Cardiac fibroblast (primary cell): ENCODE measurements at places on chromosomes 4 and X.

- no peak for DNase-seq
Observed at GRCh38 chr4:4824232-4824631, 35.2 kb upstream of the MSX1 start.

DNA sequence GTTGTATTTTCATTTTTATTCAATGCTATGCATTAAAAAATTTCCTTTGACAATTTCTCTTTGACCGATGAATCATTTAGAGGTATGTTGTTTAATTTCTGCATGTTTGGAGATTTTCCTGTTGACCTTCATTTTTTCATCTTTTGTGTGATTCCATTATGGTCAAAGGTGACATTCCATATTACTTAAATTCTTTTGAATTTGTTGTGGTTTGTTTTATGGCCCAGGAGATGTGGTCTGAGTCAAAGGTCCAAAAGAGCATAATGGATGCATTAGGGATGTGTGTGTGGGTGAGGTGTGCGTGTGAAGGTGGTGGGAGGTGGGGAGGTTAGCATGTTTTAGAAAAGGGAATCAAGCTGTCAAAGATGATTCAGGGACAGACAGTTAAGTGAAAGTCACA lies 76.0 kb upstream of the GIMD1 start:
- peak; percentile 54 for DNase-seq

DNA sequence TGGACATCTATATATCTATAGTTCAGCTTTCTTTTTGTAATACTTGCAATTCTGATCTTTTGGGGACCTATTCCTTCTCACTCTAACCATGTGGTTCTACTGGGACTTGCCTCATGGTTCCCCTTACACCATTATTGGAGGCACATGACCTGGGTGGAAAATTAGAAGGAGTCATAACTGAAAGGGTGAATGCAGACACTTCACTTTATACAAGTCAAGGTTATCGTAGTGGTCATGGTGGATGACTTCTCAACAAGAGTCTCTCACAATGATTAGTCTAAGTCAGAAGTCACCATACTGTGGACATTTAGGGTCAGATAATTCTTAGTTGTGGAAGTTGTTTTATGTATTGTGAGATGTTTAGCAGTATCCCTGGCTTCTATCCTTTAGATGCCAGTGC lies 10.5 kb upstream of the EIF4E start:
- DNase-seq: no peak

- peak; percentile 28 for DNase-seq
Observed at GRCh38 chr4:158884280-158884679, 115.5 kb downstream of the FNIP2 start.

DNA sequence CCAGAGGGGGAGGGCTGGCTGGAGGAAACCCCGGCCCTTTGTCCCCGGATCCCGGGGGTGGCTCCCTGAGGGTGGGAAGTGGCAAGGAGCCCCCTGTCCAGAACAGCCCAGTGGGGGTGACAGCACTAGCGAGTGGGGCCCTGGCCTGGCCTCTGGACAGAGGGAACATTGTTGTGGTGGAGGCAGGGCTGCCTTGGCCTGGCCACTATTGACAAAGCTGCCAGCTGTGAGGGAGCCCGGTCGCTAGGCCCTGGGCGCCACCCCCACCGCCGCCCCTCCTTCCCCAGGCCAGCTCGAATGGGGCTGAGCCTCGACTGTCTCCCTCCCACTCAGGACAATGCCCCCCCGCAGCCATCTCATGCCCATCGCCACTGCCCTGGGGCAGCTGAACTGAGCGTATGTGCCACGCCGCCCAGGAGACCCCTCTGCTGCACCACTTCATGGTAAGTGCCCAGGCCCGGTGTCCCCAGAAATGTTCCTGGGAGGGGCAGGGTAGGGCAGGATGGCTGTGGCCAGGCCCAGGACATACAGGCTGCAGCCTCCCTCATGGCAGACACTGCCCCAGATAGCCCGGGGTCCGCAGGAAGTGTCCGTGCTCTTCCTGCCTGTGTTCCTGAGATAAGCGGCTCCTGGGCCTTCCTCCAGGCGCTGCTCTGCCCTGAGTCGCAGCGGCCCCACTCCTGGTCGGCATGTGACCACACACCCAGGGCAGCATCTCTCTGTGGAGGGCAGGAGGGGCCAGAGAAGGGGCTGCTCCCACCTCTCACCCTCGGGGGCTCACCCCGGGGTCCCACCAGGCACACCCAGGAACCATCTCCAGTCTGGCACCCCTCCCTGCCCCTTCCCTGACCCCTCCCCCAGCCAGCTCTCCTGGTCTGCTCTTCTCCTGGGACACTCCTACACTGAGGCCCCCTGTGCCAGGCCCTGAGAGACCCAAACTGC lies 1.4 kb downstream of the PLXNB3 start:
- peak; percentile 21 for DNase-seq

DNA sequence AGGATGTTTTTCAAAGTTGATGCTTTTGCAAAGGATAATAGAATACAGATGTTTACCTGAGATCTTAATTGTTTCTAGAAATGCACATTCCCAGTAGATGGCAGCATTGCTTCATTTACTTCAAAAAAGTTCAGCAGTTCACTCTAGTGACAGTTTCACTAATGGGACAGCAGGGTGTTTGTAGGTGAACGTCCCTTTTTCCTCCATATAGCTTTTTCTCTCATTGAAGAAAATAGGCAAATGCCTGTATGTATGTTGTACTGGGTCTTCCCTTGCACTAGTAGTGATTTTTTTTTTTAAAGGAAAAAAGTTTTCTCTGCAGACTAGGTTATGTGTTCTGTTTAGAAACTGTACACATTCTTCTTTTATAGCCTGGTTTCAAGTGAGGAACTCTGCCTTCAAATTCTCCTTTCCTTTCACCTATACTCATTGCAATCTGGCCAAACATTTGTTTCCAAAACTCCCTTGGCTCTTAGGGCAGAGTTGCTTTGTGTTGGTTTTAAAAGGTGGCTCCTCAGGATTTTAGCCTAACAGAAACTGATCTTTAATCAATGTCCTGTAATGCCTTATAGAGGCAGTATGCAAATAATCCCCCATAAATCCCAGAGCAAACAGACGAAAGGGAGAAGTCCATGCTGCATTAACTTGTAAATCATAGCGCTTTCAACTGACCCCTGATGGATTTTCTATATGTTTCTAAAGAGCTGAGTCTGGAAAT lies 86.3 kb downstream of the EGF start:
- DNase-seq: peak; percentile 79

DNA sequence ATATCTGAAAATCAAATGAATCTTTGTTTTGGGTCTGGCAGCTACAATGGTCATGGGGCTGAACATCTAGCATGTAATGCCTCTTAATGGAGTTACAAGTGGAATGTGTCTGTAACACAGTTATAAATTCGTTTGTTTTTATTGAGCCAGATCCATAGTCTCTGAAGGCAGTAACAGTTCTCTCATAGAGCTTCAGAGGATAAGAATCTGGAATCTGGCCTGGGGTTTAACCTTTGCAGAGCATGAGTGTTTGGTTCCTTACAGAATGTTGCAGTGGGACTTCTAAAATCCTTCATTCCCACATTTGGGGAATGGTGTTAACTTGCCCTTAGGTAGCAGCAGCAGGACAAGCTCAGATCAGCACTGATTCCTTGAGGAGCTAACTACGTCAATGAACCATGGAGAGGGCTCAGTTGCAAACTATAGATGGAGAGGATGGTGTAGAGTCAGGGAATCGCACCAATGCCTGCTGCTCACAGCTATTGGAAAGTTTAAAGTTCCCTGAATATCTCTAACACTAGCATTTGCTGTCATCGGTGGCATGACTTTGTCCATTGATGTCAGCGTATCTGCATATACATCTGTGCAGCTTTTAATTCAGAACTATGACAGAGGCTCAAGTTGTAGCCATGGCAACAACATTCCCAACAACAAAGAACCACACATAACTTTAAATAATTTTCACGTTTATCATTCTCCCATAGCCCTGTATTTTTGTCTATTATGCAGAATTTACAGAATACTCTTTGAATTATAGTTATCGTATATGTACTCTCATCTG lies 72.2 kb downstream of the RASGEF1B start:
- no peak for DNase-seq

- no peak for DNase-seq
Observed at GRCh38 chrX:32582729-32583128, 628.6 kb downstream of the DMD start.

DNA sequence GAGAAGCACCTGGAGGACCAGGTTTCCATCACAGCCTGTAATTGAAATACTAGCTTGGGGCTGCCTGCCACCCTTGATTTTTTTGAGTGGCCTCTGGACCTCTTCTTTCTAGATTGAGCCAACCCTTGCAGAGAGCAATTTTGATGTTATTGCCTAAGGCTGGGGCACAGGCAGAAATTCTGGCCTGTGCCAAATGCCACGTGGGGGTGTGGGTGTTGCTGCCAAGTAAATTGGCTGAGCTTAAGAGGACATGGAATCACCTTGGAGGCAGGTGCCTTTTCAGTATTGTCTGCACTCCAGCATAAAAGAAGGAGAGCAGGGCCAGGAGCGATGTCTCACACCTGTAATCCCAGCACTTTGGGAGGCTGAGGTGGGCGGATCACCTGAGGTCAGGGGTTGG lies 286.1 kb upstream of the PRPS2 start:
- DNase-seq: no peak

DNA sequence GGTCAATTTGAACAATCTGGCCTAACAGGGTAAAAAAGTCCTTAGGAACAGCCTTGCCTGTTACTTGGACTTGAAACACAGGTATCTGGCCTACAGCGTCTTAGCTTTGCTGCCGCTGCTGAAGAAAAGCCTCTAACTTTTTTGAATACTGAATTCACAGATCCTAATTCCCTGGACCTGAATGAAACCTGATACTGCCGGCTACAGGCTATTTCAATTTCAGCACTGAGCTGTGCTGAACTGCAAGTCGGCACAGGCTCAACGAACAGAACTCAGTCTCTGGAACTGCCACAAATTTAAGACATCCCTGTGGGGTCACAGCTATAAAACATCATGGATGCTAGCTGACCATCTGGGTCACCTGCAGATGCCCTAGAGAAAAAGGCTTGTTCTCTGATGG lies 7.2 kb downstream of the NR0B1 start:
- DNase-seq: peak; percentile 39

DNA sequence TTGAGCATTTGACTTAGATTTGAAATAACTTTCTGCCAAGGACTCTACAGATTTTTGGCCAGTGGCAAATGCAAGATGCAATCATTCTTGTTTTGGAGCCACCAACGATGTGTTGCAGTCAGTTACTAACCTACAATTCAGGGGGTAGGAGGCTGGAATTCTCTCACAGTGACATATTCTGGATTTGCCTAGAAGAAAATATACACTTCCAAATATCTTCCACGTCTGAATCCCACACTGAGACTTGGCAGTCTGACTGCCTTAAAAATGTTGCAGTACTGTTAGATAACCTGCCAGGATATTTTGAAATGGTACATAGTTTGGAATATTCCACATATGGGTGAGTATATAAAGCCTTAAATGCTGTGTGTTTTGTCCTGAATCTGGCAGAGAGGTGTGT lies 27.6 kb upstream of the AGTR2 start:
- DNase-seq: no peak
